ENCODE measurements at places on chromosomes 13 and 19. TPM values are rescaled to one million over a fixed set of nuclear protein-coding genes. Genes with fewer than 3 reads are reported as not detected.

GRCh38 chr13:30224732-30225131 lies 82.6 kb downstream of the KATNAL1 start:
- no peak for DNase-seq

GRCh38 chr19:28710278-28710677 lies 502.7 kb downstream of the UQCRFS1 start:
- DNase-seq: no peak

The ZNF850 gene
- total RNA-seq: 3.5 TPM

The IGFL2 gene
- not detected for total RNA-seq

The TMEM255B gene
- 1.4 TPM for total RNA-seq

DNA sequence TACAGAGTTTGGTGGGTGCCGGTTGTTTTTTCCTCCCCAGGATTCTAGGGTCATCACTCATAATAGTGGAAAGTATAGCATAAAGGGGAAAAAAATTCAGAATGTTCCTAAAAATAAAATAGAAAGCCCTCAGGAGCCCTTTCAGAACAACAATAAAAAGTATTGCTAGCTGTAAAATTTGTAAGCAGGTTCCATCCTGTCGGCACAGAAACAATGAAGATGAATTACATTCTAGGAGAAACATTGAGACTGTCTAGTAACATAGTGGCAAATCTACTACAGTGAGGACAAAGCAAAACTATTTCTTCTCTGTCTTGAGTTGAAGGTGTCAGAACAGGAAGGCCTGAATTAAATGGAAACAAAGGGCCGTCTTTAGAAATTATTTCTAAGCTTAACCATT lies 870.7 kb downstream of the PCDH9 start:
- no peak for DNase-seq

All from activated T-cell treated with anti-CD3 and anti-CD28 coated beads, Interleukin-2, amount 50 U/mL, for 4 hours (primary cell).